ENCODE measurements at places on chromosomes 3 and 15.

GRCh38 chr15:71230303-71230702 lies 115.0 kb downstream of the THSD4 start:
- no peak for DNase-seq

- no peak for DNase-seq
Observed at GRCh38 chr15:29278436-29279105, 8.9 kb upstream of the NSMCE3 start.

DNA sequence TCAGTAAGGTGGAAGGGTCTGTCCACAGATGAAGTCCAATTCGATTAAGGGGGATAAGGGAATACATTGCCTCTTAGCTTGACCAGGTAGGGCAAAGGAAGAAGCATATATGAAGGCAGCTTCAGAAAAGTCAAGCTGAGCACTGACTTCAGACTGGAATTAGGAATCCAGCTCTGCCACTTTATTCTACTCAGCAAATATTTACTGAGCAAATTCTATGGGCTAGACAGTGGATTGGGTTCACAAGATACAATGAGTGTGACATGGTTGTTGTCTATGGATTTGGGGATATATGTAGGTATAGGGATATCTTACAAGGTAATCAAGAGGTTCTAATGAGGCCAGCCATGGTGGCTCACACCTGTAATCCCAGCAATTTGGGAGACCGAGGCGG lies 526 bp downstream of the ADIPOQ start:
- no peak for DNase-seq

GRCh38 chr15:33968224-33968623 lies at the start of gene CHRM5:
Gene CHRM5, plus strand, starts transcription at chr15:33968497. Its CDS starts 94,221 bp downstream, at chr15:34062718.
- DNase-seq = no peak

DNA sequence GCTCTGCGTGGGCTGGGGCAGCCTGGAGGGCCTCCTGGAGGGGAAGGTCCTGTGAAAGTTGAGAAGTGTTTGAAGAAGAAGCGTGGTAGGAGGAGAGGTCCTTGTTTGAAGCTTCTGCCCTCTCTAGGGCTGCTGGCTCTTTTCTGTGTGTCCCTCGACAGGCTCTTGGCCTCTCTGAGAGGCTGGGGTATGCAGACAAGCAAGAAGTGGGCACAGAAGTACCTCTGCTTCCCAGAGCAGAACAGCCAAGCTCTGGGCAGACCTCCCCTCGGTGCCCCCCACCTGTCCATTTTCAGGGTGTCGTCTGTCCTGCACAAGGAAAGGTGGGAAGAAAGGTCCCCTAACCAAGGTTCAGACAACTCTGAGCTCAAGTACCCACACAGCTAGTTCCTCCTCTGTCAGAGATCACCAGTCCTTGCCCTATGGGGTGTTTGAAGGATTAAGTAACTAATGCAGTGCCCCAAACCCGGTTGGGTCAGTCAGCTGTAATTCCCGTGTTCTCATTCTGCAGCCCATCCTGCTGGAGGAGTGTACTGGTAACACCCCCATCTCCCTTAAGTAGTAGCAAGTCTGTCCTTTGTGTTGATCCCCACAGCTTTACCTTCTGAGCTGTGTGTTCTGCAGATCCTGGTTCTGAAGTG lies 6.3 kb downstream of the CSK start:
- no peak for DNase-seq

- no peak for DNase-seq
Observed at GRCh38 chr3:171687581-171687980, 122.7 kb downstream of the PLD1 start.

DNA sequence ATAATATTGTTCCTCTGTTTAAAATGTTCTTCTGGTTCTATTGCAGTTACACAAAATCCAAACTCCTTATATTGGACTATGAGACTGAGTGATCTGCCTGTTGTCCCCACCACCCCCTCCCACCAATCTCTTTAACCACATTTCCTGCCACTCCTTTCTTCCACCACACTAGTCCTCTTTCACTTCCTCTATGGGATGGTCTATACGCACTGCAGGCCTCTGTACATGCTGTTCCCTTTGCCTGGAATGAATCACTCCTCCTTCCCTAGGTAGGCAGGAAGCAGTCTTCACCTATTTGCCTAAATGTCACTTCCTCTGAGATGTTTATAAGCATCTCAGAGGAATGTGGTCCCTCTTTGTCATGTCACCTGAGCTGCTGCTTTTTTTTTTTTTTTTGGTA lies 4.0 kb downstream of the MAP2K1 start:
- no peak for DNase-seq

DNA sequence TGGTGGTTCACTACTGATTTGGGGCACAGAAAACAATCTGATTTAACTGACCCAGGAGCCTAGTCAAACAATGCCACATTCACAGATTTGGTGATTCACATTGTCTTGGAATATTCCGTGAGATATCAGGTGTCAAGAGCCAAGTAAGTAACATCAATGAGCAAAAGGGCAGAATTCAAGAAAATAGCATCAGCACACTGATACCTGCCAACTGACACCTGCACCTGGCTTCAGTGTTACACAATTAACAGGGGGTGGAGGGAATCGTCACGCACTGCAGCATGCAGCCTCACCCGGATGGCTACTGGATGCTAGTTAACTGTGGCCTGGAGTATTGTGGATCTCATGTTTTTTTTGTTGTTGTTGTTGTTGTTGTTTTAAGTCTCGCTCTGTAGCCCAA lies 17.6 kb downstream of the CCNL1 start:
- DNase-seq = no peak

DNA sequence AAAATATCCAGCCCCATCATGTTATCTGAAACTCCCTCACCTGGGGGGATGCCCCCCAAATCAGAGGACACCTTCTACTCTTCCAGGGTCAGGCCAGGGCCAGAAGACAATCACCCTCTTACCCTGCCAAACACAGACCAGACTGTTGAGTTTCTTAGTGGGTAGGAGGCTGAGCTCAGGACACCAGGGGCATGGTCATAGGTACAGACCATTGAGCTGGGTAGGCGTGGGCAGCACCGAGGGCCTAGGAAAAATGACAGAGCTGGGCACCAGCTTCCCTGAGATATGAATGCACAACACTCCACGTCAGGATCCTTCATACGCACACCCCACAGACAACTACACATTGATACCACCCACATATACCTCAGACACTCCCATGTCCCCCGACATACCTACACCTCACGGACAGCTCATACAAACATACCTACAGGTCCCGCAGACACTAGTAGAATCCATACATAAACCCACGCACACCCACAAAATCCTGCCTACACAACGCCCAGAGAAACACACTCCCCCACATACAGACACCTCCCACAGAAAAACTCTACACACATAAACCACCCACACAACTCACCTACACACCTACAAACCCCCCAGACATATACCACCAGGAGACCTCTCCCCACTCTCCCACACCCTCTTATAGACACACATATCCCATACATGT lies 11.8 kb downstream of the AP3B2 start:
- DNase-seq = no peak

GRCh38 chr15:40409366-40409765 lies 3.8 kb downstream of the IVD start:
- DNase-seq = no peak

DNA sequence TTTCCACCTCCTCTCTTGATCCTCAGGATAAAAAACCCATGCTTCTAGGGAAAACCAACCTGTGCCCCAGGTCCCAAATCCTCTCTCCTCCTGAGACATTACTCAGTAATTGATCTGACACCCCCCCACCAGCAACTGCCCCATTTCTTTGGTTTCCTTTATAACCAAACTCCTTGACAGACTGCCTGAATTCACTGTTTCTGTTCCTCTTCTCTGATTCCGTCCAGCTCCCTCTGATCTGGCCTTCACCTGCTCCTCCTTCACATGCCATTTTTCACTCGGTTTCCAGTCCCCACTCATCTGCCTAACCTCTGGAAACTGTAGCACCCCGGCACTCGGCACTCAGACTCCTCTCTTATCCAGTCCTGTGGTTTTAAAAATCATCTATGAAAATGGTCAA lies 2.1 kb downstream of the CCDC51 start:
- DNase-seq = no peak

GRCh38 chr3:35688826-35689225 lies 49.5 kb downstream of the ARPP21 start:
- no peak for DNase-seq

DNA sequence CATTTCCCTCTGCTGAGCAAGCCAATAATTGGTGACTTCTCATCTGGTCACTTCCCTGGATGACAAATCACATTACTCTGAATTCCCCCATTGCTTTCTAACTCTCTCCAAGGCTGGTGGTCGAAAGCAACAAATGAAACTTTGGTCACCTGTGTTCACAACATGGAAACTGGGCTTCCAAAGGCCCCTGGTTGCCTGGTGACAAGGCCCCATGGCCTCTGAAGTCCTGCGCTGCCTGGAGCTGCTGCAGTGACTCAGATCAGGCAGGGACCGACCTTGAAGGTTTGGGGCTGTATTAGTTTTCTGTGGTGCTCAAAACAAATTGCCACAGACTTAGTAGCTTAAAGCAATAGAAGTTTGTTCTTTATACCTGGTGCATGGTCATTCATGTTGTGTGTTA lies 345.3 kb downstream of the WDR72 start:
- no peak for DNase-seq

- no peak for DNase-seq
Observed at GRCh38 chr3:60728006-60728405, 523.2 kb downstream of the FHIT start.

DNA sequence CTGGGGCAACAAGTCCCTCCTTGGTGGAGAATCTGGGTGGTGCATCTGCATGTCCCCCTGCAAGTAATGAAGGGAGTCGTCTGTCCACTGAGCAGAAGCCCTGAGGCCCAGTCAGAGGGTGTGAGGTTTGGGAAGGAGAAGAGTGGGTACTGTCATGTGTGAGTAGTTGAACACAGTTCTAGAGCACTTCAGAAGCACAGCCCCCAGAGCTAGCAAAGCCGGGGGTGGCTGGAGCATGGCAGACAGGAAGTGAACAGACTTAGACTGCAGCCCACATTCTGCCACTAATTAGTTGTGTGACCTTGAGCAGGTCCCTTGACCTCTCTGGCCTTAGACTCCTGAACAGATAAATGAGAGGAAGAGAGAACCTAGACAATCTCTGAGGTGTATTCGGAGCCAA lies 207.6 kb downstream of the UACA start:
- DNase-seq = no peak

GRCh38 chr3:12345141-12345561 lies 56.3 kb downstream of the PPARG start:
- no peak for DNase-seq

- no peak for DNase-seq
Observed at GRCh38 chr3:94693997-94694640, 631.3 kb downstream of the NSUN3 start.

- DNase-seq = no peak
Observed at GRCh38 chr3:62249855-62250543, 123.4 kb downstream of the FEZF2 start.

DNA sequence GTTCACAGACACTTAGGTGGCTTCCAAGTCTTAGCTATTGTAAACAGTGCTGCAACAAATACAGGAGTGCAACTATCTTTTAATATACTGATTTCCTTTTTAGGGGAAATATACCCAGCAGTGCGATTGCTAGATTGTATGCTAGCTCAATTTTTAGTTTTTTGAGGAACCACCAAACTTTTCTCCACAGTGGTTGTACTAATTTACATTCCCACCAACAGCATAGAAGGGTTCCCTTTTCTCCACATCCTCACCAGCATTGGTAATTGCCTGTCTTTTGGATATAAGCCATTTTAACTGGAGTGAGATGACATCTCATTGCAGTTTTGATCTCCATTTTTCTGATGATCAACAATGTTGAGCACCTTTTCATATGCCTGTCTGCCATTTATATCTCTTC lies 58.9 kb downstream of the ZNF148 start:
- no peak for DNase-seq

DNA sequence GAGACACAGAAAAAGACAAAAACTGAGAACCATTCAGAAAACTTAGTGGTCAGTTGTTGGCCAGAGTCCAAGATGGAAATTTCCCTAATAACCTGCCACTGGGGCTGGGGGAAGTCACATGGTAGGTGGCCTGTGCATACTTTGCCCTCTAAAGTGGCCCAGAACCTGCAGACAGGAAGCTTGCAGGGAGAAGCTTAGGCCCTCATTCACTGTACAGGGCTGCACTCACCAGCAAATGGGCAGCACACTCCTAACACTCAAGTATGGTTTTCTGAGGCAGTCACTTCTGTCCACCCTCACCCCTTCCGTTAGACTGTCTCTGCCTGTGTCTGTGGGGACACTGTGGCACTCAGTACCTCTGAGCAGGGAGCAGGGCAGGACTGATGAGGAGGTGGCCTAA lies 14.5 kb upstream of the RNU6-1 start:
- no peak for DNase-seq

GRCh38 chr3:134380249-134380648 lies 6.0 kb upstream of the AMOTL2 start:
- no peak for DNase-seq

DNA sequence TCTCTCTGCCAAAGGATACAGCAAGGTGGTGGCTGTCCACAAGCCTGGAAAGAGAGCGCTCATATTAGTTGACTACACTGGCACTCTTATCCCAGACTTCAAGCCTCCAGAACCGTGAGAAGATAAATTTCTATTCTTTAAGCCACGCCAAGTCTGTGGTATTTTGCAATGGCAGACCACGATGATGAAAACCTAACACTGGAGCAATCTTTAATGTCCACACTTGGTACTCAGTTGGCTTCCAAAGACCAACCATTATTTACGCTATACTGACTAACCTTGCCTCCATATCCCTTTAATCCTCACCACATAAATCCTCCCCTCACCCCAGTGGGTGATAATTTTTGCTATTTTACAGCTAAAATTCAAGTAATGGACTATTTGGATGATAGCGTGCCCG lies 16.9 kb upstream of the LACTB start:
- DNase-seq = no peak

DNA sequence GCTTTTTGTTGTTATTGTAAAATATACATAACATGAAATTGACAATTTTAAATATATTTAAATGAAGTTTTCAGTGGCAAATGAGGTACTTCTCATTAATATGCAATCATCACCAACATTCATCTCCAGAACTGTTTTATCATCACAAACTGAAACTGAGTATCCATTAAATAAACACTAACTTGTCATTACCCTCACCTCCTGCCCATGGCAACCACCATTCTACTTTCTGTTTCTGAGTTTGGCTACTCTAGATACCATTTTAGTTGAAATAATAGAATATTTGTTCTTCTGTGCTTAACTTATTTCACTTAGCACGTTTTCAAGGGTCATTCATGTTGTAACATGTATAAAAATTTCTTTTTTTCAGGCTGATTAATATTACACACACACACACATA lies 834.3 kb downstream of the PLOD2 start:
- DNase-seq = no peak

GRCh38 chr3:187000711-187001151 lies 70.4 kb downstream of the ST6GAL1 start:
- DNase-seq = no peak

GRCh38 chr3:198043119-198043518 lies 83.1 kb downstream of the LMLN start:
- DNase-seq = no peak

DNA sequence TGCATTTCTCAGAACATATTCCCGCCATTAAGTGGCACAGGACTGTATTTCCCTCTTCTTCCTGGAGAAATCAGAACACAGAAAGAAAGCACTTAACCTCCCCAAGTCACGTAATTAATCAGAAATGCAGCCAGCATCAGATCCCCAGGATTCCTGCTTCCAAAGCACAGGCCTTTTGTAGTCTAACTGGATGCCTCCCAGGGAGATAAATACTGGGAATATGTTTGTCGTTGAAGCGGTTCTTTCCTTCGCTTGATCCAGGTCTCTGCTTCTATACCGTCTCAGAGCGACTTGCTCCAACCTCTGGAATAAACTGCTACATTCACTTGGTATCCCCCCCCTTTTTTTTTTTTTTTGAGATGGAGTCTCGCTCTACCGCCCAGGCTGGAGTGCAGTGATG lies 198.6 kb downstream of the KBTBD8 start:
- DNase-seq = no peak

GRCh38 chr3:170622369-170623159 lies 36.7 kb upstream of the SLC7A14 start:
- no peak for DNase-seq
